ENCODE measurements at places on chromosomes 4 and X. TPM values are rescaled to one million over a fixed set of nuclear protein-coding genes. Genes with fewer than 3 reads are reported as not detected.

MAMLD1 gene
- 0.87 TPM for polyA plus RNA-seq

DGAT2L6 gene
- polyA plus RNA-seq = not detected

CYP2U1 gene
- 2.7 TPM for polyA plus RNA-seq

CCNA2 gene
- polyA plus RNA-seq = 16.0 TPM

TNIP3 gene
- not detected for polyA plus RNA-seq

DOK7 gene
- polyA plus RNA-seq = 14.4 TPM

NUDT11 gene
- polyA plus RNA-seq = 17.6 TPM

INTU gene
- 10.8 TPM for polyA plus RNA-seq

CXCL10 gene
- polyA plus RNA-seq = not detected

ELF2 gene
- 52.7 TPM for polyA plus RNA-seq

SHOX gene
- not detected for polyA plus RNA-seq

MRFAP1L1 gene
- polyA plus RNA-seq = 76.4 TPM

SPANXN4 gene
- polyA plus RNA-seq = not detected

DDX53 gene
- polyA plus RNA-seq = not detected

RBMX gene
- 232 TPM for polyA plus RNA-seq

OTC gene
- not detected for polyA plus RNA-seq

NEIL3 gene
- 11.2 TPM for polyA plus RNA-seq

STK32B gene
- not detected for polyA plus RNA-seq

GUCY1A1 gene
- 92.9 TPM for polyA plus RNA-seq

LGI2 gene
- 8.7 TPM for polyA plus RNA-seq

PRKX gene
- polyA plus RNA-seq = 24.2 TPM

ARX gene
- polyA plus RNA-seq = not detected

KLHL34 gene
- 0.09 TPM for polyA plus RNA-seq

NLRP2B gene
- 0.24 TPM for polyA plus RNA-seq

SYTL4 gene
- polyA plus RNA-seq = 41.3 TPM

TBX22 gene
- 0.87 TPM for polyA plus RNA-seq

PPP1R2C gene
- polyA plus RNA-seq = not detected

CLDN22 gene
- polyA plus RNA-seq = not detected

RNF212 gene
- polyA plus RNA-seq = 1.7 TPM

HOPX gene
- polyA plus RNA-seq = 1.4 TPM

OPRPN gene
- polyA plus RNA-seq = not detected

PDLIM5 gene
- polyA plus RNA-seq = 541 TPM

TRIM2 gene
- polyA plus RNA-seq = 18.8 TPM

ZBED1 gene
- 21.0 TPM for polyA plus RNA-seq

UCP1 gene
- polyA plus RNA-seq = 0.12 TPM

IGFBP7 gene
- 68.9 TPM for polyA plus RNA-seq

NDP gene
- polyA plus RNA-seq = not detected

ABCG2 gene
- not detected for polyA plus RNA-seq

GPR82 gene
- 0.11 TPM for polyA plus RNA-seq

DMP1 gene
- polyA plus RNA-seq = not detected

GAGE13 gene
- polyA plus RNA-seq = 0.38 TPM

PRR32 gene
- not detected for polyA plus RNA-seq

VCX2 gene
- polyA plus RNA-seq = not detected

RWDD4 gene
- polyA plus RNA-seq = 40.0 TPM

Measured in cardiac muscle cell (in vitro differentiated cells and primary cell).